Substantia nigra (tissue), 51 donors: ENCODE measurements at places on chromosomes 1 and 21.

DNA sequence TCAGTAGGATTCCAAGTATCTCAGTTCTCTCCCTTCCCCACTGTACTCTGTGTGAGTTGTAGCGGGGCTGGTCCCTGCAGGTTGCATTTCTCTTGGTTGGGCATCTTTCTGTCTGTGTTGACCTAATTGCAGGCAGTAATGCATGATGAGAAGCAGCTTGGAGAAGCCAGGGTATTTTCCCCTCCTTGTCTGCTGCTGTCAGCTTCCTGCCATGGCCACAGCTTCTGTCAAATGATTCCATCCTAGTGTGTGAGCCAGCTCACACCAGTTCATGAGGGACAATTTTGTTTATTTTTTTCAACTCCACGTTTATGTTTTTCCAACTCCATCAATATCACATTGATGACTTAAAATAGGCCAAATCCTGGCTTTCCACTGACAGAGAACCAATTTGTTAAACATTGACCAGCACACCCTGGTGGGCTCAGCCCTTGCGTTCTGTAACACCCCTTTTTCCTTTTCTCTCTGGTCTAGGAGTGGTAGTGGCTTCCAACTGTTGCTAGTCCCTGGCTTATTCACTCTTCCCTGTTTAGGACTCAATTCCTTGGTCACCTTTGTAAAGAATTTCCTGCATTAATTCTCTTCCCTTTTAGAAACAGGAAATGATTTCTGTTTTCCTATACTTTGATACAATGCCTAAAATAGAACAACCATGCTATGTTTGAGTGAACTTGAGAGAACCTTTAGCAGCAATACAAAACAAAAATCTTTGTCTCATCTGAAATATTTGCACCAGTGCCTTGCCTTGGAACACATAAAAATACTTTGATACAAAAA, 44.9 kb upstream of the APOBEC4 start:
- DNase-seq, result no peak

- no peak for DNase-seq
These were observed 31.6 kb upstream of the ARHGEF10L start for GRCh38 chr1:17507915-17508314.

- no peak for DNase-seq
These were observed 59.7 kb upstream of the CD34 start for GRCh38 chr1:207970329-207971233.

DNA sequence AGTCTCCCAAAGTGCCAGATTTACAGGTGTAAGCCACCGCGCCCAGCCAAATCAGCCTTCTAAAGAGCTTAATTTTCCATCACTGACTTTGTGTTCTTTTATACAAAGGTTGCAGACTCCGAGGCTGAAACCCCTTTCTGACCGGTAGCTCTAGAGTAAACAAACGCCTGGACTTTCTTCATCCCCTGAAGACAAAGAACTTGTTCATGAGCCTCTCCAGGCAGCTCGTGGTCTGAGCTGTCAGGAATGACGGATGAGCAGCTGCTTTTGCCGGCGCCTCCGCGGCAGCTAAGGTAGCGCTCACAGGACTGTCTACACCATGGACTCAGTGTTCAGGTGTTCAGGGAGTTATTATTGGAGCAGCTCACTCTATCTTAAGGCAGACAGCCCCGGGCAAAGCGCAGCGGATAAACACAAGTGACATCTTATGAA, 128.5 kb upstream of the ERRFI1 start:
- no peak for DNase-seq

DNA sequence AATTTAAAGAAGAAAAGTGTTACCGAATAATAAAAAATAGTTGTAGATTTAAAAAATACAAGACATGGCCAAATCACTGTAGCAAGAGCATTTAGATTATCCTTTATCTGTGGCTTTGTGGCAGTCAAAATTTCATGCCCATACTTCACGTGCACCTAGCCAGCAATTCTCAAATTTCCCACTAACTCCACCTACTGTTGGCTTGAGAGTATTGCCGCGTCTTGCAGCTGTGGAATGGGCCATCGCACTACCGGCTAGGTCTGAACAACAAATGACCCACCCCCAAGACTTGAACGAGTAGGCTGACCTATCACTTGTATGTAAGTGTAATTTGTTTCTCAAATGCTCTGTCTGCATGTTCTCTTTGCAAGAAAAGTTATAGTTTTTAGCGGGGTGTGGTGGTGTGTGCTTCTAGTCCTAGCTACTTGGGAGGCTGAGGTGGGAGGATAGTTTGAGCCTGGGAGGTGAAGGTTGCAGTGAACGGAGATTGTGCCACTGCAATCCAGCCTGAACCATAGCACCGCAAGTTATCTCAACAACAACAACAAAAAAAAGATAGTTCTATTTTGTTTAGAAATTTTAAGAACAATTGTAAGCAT, 4.1 kb downstream of the KRTAP13-4 start:
- DNase-seq, result peak; percentile 0

DNA sequence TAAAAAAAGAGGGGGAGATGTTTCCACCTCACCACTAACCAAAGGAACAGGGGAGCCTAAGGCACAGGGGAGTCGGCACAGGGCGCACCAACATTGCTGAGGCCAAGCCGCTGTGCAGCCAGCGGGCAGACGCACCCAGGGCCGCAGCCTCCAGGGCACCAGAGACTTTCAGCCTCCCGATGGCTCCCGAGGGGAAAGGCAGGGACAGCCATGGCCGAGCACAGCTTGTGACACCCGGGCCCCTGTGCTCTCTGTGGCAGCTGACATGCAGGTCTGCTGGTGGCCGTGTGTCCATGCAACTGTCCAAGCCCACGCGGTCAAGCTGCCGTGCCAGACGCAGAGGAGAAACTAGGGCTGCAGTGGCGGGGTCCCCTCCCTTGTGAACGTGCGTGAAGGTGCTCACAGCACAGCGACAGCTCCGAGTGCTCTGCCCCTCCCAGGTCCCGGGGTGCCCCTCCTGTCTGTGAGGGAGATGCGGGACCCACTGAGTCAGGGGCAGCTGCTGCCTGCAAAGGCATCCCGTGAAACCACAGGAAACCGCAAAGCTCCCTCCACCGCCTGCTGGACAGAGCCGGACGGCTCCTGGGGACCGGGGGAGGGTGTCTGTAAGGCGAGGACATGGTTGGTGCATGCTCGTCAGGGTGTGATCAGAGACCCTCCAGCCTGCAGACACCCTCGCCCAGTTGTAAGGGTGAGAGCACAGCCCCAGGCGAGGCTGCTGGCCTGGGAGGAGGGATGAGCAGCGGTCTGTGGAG, 2.5 kb downstream of the KRTAP10-11 start:
- DNase-seq, result no peak

DNA sequence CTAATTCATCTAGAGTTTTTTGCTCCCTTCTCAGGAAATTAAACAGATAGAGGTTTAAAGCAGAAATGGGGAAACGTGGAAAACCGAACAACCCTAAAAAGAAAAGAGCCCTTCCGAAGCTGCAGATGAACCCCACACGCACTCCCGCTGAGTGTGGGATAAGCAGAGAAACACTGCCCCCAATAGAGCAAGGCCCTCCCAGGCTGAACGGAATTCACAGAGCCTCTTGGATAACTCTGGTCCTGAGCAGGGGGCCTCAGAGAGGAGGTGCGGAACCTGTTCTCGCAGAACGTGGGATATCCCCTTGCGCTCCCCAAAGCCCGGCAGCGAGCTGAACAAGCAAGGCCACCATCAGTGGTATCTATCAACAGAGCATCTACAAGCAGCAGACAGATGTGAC, 44.9 kb downstream of the SSBP3 start:
- no peak for DNase-seq

- no peak for DNase-seq
These were observed 183.5 kb downstream of the HMCN1 start for GRCh38 chr1:185917646-185918045.

- no peak for DNase-seq
These were observed 53.5 kb downstream of the ST3GAL3 start for GRCh38 chr1:43760745-43761317.

GRCh38 chr1:35790670-35791069, 17.1 kb upstream of the AGO4 start:
- DNase-seq, result no peak

DNA sequence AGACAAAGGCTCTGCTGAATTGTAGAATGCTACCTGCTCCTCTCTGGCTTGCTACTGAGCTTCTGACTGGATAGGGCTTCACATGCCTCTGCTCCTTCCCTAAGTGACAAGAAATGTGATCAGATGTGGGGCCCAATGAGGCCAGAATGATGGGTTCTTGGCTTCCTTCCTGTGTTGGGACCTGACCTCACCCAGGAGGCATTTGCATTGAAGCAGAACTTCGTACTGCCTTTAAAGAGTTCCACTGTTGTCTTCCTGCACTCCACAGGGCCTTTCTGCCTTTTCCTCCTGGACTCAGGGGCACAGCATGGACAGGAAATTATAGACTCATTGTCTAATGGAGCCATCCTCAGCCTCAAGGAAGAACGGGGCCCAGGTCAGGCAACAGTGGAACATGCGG, 14.3 kb downstream of the ZNF670 start:
- DNase-seq, result no peak

DNA sequence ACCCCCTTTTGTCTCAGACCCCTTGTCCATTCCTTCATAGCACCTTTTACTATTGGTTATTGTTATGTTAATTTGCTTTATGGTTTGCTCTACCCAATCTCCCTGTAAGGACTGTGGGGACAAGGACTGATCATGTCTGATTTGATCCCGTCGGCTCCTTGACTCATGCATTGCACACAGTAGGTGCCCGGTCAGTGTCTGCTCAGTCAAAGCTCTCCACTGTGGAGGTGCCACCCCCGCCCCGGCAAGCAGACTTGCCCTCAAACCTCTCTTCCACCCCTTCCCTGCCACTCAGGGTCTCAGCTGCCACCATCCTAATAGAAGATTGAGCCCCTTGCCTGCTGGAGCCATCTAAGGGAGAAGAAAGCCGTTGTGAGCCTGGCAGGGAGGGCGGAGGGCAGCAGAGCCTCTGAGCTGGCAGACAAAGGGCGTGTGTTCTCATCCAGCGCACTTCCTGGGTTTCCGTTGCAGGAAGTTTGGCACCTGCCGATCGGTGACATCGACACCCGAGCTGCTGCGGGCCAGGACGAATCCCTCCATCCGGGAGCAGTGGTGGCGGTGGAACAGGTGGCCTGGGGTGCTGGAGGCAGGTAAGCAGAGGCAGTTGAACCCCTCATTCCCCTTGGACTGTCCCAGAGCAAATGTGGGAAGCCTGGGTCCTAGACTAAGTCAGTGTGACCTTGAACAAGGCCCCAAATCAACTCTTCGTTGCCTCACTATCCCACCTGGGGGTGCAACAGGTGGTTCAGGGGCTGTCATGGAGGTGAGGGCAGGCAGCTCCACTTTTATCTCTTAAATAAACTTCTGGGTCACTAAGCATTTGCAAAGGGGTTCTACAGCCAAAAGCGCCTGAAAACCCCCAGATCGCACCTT, 2.2 kb upstream of the FBLIM1 start:
- DNase-seq, result no peak

DNA sequence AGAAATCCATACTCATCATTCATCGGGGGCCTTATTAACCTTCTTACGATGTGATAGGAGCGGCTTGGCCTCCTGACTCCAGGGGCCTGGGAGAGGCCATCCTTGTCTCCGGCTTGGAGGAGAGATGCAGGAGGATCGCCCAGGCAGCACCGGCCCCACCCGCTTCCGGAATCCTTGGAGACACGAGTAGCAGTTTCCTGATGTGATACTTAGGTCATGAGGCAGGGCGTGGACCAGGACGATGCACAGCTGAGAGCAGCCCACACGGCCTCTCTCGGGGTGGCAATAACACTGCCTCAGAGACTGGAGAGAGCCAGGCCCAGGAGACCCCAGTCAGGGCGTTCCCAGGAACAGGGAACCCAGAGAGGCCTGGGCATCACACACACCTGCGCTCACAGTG, 163.6 kb upstream of the ARHGEF16 start:
- DNase-seq, result no peak

- DNase-seq, result no peak
These were observed 1.9 kb downstream of the TNFRSF18 start for GRCh38 chr1:1204425-1204920.
